Activated T-helper 2 cell treated with anti-CD3 and anti-CD28 coated beads, Interferon-gamma antibody, Interleukin-2, Interleukin-4, amounts not matched to agents 10 μg/mL and 5 μg/mL and 100 μg/mL, durations not matched to agents 14 hours and 24 hours and 36 hours (primary cell): ENCODE measurements at places on chromosomes 12 and 14. TPM values are rescaled to one million over a fixed set of nuclear protein-coding genes. Genes with fewer than 3 reads are reported as not detected.
A peak's percentile ranks its signal among the peaks of the same experiment; 100 is the strongest.

GRCh38 chr14:56147986-56148901 lies 30.0 kb downstream of the PELI2 start:
- DNase-seq, result no peak

DNA sequence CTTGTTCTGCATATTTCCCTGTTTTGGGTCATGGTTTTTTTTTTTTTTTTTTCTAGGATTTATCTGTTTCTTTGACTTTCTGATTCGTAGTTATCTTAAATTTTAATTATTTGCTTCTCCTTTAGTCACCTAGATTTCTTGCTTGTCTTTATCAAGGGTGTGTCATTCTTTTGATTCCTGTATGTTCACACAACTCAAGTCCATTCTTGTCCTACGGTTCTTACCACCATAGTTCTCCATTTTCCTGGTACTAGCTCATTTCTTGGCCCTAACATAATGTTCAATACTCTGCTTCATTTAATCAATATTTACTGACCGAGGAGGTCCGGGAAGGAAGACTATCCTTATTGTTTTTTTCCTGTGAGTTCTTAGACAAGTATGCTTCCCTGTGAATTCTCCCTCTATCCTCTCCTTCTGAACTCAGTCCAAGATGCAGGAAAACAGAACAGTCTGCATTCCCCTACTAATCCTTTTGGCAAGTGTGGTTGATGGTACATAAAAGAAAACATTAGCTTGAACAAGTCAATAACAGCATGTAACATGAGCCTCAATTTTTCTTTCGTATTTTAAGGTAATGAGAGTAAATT lies 1346.4 kb upstream of the SEL1L start:
- DNase-seq, result no peak

DNA sequence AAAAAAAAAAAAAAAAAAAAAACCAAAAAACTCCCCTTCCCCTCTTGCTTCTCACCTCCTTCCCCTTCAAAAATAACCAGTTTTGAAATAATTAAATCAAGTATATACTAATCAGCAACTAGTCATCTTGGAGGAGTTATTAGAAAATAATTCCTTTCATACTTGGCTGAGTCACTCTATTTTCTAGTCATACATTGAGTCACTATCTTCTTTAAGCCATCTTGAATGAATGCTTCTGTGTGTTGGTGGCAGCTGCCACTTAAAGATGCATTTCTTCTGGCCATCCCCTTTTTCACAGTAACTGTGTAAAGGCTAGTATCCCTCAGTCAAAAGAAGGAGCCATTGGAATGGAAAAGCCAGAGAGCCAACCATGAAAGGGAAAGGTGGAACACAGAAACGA lies 84.2 kb upstream of the TMEM263 start:
- no peak for DNase-seq

DNA sequence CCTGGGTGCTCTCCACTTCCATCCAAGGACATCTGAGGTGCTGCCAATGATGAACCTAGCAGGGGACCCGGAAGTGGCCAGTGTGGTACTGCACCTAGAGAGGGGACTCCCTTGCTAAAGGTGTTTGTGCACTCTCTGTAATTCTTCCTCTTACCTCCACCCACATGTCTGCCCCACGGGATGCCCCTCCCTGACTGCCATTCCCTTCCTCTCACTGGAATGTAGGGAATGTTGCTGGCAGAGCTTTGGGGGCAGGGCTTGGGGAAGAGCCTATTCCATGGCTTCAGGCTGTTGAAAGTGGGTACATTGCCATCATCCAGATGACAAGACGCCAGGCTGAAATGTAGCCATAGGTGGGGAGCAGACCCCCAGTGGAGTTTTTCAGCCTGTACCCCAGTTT lies 153.2 kb downstream of the SMOC1 start:
- DNase-seq, result no peak

DNA sequence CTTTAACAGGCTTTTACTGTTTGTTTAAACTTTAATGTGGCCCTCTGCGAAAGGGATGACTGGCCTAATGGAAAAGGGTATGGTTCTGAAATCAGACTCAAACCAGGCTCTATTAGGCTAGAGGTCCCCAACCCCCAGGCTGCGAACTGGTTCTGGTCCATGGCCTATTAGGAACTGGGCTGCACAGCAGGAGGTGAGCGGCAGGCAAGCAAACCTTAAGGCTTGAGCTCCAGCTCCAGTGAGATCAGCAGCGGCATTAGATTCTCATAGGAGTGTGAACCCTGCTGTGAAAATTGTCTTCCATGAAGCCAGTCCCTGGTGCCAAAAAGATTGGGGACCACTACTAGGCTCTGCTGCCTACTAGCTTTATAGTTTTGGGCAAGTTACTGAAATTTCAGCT lies 11.1 kb downstream of the GALNT4 start:
- DNase-seq, result no peak

- no peak for DNase-seq
Measured at GRCh38 chr14:81589381-81590065, 55.9 kb upstream of the SEL1L start.

- no peak for DNase-seq
Measured at GRCh38 chr14:100155049-100155621, 4.3 kb downstream of the DEGS2 start.

- peak; percentile 69 for DNase-seq
Measured at GRCh38 chr14:52694761-52695480, 437 bp downstream of the ERO1A start.

DNA sequence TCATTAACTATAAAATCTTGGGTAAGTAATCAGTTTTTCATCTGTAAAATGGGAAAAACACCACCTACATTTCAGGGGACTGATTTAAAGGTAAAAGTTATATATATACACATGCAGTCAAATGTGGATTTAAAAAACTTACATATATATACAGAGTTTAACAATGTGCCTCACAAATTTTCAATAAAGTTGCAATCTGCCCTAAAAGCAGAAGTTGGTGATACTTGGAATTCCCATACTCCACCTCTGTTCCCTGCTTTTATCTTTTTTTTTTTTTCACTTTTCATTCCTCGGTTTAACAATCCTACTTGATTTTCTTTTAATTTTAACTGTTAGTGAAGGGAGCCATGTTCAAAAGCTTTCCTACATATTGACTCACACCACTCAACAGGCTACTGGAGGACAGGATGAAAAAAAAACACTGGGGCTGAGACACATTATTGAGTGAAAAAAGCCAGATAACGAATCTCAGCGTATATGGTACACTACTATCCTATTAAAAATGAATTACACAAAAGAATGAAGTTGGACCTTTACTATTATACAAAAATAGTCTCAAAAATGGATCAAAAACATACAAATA lies 24.3 kb downstream of the SPPL3 start:
- no peak for DNase-seq

GRCh38 chr12:3523058-3523457 lies 32.1 kb downstream of the PRMT8 start:
- no peak for DNase-seq

DNA sequence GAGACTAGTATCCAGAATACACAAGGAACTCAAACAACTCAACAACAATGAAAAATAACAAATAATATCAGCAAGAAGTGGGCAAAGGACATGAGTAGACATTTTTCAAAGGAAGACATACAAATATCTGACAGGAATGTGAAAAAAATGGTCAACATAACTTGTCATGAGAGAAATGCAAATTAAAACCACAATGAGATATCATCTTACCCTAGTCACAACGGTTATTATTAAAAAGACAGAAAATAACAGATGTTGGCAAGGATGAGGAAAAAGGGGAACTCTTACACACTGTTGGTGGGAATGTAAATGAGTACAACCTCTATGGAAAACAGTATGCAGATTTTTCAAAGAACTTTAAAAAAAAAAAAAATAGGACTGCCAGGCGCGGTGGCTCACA lies 20.4 kb downstream of the VWF start:
- DNase-seq, result no peak

GRCh38 chr12:102965281-102966155 lies 8.0 kb downstream of the ASCL1 start:
- DNase-seq, result no peak

- no peak for DNase-seq
Measured at GRCh38 chr14:65780566-65780965, 368.0 kb downstream of the FUT8 start.

DNA sequence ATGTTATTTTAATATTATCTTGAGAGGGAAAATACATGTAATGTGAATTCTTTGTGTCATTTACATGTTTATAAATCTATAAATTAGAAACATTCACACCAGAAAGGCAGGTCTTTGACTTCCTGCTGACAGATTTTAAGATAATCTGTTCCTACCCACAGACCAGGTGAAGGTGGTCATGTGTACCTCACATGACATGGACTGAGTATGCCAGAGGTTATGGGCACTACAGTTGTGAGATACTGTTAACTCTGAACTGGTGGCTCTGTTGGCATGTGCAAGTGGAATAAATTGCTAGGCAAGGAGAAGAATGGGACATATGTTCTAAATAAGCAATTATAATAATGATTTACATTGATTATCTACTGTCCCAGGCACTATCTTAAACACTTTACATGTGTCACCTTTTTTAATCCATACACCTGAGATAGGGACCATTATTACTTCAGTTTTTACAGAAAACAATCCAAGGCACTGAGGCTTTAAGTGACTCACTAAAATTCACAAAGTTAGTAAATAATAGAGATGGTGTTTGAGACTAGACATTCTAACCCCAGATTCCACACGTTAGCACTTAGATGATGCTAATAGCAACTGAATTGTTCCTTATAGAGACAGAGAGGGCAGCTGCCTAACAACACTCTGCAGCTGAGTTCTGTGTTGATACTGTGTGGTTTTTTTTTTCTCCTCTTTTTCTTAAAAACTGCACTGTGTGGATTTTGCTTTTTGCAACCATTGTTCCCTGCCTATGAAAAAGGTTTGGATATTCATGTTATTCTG lies 23.8 kb downstream of the SLC16A7 start:
- no peak for DNase-seq

- no peak for DNase-seq
Measured at GRCh38 chr12:123907726-123908476, 64.7 kb downstream of the CCDC92 start.

DNA sequence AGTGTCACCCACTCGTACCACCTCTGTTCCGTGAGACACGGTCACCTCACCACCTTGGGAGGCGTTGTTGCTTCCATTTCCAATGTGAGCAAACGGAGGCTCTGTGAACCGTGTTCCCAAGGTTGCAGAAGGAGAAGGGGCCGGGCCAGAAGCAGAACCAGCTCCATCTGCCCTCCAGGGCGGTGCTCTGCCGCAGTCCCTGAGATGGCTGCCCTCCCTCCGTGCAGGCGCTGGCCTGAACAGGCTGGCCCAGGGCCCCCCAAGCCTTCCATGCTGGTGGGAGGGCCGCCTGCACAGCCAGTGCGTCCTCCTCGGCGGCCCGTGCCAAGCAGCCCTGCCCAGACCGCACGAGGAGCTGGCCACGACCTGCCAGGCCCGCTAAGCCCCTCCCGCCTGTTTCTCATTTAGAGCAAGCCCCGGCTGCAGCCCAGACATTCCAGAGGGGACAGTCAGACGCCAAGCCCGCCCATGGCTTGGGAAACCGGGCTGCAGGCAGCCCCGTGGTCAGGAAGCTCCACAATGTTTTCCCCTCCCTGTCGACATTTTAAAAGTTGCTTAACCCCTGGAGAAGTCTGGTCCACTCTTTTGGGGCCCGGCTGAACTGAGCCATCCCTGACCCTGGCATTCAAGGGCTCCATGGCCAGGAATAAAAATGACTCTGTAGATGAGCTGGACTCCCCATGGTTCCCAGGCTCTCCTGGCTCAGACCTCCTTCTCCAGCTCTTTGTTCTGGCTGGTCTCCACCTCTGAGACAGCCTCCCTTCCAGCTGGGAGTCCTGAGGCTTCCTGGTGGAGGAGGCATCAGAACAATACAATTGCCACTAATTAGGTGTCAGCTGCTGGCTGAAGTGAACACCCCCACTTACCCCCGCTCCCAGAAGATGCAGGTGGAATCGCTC lies 236.0 kb downstream of the BCL11B start:
- no peak for DNase-seq

DNA sequence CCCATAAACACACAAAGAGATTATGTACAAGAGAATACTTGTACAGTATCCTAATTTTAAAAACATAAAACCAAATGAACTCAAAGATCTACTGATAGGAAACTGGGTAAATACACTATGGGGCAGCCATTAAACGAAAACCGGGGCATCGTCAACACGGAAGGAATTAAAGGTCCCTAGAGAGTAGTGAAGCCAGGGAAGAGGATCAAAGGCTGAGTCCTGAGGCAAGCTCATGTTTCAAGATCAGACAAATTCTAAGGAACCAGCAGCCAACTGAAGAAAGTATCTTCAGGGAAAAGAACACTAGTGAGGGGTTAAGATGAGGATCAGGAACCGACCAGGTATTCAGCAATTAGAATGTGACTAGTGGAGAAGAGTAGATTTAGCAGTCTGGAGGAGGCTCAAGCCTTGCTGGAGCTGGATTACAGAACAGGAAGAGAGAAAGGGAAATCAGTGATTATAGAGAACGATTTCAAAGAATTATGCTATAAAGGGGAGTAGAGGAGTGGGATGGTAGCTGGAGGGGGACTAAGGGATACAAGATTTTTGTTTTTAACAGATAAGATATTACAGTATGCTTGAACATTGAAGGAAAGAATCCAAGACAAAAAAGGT lies 23.7 kb downstream of the SEL1L start:
- no peak for DNase-seq

GRCh38 chr14:33569821-33570687 lies 380.8 kb downstream of the EGLN3 start:
- no peak for DNase-seq

DNA sequence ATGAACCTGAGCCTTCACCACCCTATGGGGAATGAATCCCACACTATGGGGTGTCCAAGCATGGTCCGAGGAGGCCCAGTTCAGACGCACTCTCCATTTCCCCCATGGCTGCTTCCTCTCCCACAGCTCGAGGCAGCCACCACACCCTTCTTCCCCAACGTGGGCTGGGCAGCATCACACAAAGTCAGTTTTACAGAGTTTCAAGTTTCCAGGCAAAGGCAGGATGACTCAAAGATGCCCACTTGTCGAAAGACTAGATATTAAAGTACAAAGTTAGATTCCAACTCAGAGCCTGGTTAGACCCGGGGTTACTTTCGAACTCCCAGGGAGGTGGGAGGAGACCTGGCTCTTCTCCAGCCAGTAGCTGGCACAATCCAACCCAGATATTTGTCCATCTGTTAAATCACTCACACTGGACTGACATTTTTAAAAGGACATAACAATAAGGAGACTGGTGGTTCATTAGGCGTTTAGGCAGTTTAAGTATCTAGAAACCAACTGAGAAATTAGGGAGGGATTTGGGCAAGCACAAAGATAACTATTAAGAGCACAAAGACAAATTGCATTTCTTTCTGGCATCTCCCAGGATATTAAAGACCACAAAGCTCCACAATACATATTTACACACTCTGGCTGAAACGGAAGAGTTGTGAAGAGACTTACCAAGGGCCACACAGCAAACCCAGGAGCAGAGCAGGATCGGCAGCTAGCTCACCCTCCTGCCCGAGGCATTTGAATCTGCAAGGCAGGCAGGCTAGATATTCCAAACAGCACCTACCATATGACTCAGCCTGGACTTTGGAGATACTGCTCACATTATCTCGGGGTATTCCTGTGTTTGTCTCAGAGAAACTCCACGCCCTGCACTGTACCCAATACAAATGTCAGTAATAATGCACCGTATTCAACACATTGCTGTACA lies 34.8 kb downstream of the TMCC3 start:
- DNase-seq, result no peak

The MDGA2 gene
- not detected in 2 replicates for total RNA-seq

The STAC3 gene
- 5.6 and 6.1 TPM in 2 replicates for total RNA-seq

The DNAH10 gene
- 0.25 and 0.41 TPM in 2 replicates for total RNA-seq

The KRT4 gene
- total RNA-seq, result not detected in 2 replicates

The GLRX5 gene
- total RNA-seq, result 32.4 and 39.4 TPM in 2 replicates

The NKX2-8 gene
- total RNA-seq, result not detected in 2 replicates

The CLEC14A gene
- total RNA-seq, result not detected in 2 replicates

The SMIM41 gene
- total RNA-seq, result 0.14 and 0.16 TPM in 2 replicates

The SINHCAF gene
- total RNA-seq, result 223 and 231 TPM in 2 replicates
